Stimulated activated CD8-positive, alpha-beta memory T cell treated with anti-CD3 and anti-CD28 coated beads, Interleukin-7, amount 100 ng/mL, for 24 hours (primary cell): ENCODE measurements at places on chromosomes 2 and 18.

GRCh38 chr2:44777036-44777435 is 164.5 kb upstream of the SIX3 start:
- no peak for DNase-seq

- DNase-seq = no peak
These were observed 61.2 kb downstream of the FAM171B start for GRCh38 chr2:186755066-186755465.

DNA sequence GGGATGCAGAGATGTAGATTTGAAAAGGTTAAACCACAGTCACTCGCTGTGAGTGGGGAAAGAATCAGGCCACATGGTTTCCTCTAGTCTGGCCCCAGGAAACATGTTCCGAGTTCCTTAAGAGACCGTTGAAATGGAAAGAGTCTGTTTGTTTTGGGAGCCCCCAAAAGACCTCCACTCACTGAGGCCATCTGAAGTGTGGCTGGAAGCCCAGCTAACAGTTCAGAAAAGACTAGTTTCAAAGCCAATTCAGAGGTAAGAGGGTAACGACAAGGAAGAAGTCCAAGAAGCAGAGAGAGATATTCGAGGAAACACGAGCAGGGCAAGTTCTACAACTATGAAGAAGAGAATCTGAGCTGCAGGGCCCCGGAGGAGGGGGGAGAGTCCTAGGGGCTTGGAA is 61.0 kb downstream of the APOB start:
- no peak for DNase-seq

DNA sequence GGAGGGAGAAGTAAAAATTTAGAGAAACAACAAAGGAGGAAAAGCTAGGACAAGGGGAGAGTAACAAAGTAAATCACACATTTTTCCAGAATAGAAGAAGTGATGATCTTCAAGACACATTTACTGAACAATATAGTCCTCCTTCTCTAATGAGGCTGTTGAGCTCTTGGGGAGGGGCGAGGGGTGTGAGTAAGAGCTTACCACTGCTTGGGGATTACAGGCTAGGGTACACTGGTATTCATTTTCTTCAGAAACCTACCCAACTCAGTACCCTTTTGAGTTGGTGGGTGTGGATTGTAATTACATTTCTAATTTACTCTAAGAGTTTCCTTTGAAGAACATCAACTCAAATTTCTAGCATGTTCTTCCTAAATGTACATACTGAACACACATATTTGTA is 157.7 kb upstream of the ZFP36L2 start:
- no peak for DNase-seq

DNA sequence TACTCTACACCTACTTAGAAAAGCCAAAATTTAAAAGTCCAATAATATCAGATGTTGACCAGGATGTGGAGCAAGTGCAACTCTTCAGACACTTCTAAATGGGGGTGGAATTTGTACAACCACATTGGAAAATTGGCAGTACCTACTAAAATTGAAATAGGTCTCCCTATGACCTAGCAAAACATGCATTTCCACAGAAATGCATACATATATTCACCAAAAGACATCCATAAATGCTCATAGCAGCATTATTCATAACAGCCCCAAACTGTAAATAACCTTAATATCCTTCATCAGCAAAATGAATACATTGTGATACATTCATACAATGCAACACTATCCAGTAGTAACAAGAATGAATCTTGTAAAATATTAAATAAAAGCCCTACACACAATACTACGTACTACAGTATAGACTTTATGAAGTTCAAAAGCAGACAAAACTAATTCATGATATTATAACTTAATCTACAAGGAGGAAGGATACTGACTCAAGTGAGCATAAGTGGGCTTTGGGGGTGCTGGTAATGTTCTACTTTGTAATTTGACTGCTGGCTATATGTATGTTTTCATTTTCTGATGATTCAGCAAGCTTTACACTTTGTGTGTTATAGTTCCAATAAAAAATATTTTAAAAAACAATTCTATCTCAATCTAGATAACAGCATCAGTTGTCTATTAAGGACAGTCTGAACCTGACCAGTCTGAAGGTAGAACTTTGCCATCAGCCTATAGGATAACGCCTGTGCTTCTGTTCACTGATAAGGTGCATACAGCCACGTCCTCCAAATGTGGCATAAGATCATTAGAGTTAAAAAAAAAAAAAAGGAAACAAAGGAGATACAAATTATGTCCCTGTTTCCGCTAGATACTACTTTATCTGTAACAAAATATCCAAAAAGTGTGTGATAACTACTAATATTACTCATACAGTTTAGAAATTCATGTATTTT is 6.6 kb upstream of the TNFRSF11A start:
- DNase-seq = no peak

- no peak for DNase-seq
These were observed 6.1 kb upstream of the RAB17 start for GRCh38 chr2:237596520-237597195.

GRCh38 chr2:104840156-104840555 is 13.8 kb upstream of the POU3F3 start:
- no peak for DNase-seq

DNA sequence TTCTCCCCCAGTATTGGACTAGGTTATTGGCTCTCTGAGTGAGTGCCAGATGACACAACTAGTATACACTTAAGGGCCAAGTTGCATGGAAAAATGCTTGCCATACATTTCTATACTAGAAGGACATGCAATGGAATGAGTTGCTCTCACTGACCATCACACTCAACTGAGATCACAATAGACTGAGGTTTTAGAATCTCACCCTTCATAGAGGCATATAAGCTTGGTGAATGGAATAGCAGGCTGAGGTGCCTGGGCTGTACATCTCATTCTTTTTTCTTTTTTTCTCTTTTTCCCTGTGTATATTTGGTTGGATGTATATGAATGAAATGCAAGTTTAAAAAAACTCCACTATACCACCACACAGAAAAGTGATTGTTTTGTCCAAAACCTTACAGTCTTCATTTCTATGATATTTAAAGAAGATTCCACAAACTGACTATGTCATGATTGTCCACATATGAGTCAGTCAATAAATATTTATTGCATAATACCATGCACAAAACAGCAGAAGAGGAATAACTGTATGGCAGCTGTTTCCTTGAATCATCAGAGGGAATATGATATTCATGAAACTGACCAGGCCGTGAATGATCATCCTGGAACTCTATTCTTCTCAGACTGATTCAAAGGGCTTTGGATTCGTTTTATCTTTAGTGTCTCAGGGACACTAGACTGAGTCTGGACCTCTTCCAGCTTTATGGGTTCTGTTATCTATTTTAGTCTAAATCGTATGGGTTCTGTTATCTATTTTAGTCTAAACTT is 122.6 kb upstream of the STK17B start:
- DNase-seq = no peak

- no peak for DNase-seq
These were observed 66.5 kb downstream of the SETBP1 start for GRCh38 chr18:44747157-44747556.

DNA sequence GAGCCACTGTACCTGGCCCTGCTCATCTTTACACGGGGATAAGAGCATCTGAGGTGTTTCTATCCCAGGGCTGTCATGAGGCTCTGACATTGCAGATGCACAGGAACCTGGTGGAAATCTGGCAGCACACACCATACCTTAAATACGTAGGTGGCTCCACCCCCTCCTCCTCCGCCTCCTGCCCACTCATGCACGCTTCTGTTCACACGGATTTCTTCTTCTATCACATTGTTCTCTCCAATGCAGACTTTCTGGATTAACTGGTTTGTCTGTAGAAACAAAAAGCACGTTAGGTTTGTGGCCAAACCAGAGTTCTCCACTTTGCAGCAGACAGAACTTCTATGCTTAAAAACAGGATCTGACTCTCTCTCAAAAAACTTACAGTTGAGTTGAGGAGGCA is 118.2 kb downstream of the CLIP4 start:
- DNase-seq = no peak

GRCh38 chr2:150482111-150482510 is 5.4 kb downstream of the RND3 start:
- DNase-seq = no peak

GRCh38 chr2:234840336-234840735 is 111.5 kb upstream of the SH3BP4 start:
- DNase-seq = no peak

DNA sequence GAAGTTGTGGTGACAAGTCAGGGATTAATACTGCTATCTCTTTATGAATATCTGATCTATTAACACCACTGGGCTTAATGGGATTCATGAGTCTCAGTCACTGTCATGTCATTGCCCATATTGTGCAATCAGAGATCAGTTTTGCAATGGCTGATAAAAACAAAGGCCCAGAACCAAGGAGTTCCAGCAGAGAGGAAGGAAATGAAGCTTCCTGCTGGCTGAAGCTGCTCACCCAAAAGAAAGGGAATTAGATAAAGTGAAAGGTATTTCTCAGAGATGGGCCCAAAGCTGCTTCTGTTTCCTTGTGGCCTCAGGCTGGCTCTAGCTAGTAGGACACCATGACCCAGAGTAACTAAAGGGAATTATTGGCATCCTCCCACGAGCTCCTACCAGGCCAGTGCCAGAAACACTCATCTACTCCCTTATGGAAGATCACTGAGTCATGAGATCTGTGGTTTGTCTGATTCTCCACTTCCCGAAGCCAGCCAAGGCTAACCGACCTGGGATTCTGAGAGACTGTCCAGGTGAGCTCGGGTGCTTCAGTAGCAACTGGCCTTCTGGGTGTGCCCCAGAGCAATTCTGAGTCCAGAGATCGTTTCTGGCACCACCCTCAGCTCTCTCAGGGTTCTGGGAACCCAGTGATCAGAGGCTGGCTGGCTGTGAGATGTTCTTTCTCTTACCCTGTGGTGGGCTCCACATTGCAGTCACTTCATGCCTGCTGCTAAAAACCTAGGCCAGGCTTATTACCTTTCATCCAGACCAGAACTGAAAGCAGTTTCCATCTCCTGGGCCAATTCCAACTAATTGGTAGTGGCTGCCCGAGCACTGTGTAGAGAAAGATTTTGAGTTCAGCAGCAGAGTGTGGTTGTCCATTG is 129.5 kb upstream of the PELI1 start:
- DNase-seq = no peak

DNA sequence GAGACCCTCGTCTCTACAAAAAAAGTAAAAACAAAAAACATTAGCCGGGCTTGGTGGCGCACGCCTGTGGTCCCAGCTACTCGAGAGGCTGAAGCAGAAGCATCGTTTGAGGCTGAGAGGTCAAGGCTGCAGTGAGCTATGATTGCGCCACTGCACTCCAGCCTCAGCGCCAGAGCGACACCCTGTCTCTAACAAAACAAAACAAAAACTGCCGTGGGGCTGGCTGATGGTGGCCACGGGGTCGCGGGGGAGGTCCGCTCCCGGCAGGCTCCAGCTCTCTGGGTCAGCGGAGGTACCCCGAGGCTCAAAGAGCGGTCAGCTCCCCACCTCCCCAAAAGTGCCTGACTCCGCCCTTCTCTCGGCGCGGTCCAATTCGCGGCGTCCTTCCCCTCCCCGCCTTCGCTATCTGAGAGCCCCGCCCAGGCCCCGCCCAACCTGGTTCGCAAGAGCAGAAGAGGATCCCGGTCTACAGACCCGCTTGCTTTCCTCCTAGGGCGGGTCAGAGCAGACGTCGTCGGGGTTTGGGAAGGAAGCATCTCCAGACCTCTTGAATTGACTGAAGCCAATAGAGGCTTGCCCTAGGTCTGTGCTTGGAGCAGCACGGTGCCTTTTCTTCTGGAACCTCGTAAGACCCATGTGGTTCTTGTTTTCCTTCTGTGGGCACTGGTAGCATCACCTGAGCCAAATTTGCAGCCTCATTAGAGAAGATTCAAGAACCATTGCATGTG is 7.8 kb downstream of the RAX start:
- DNase-seq = peak; percentile 16

GRCh38 chr2:108388045-108388444 is 10.3 kb downstream of the SULT1C4 start:
- DNase-seq = no peak

- no peak for DNase-seq
These were observed 225.7 kb upstream of the CCDC150 start for GRCh38 chr2:196413821-196414274.

DNA sequence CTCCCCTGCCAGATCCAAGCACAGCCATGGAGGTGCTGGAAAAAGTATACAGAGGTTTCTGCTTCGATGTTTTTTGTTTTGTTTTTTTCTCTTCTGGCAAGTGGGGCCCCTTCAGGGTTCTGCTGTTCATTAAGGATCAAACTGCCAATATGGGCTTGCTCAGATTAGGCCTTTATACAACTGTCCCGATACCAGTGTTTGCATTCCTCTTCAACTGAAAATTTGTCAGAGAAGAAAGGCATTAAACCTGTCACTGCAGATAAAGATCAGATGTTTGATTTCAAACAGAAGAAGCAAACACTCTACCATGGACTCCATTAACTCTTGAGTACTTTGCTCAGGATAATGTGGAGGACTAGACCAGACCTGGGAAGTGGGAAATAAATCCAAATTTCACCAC is 396.0 kb upstream of the SMIM21 start:
- DNase-seq = no peak

GRCh38 chr2:59701271-59701994 is 852.0 kb downstream of the BCL11A start:
- DNase-seq = no peak

DNA sequence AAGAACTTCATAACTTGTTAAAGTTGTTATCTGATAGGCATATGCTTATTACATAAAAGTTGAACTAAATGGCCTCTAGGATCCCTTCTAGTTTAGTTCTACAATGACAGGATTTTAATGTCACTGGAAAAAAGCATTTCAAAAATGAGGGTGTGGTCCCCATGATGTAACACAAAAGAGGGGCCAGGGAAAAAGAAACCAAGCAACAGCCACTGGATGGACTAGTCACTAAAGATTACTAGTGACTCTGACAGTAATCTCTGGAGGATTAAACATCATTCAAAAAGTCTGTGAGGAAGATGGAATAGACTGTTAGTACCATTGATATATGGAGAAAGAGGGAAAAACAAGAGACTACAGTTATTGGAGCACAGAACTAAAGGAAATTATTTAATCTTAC is 22.6 kb downstream of the SEPTIN10 start:
- no peak for DNase-seq

DNA sequence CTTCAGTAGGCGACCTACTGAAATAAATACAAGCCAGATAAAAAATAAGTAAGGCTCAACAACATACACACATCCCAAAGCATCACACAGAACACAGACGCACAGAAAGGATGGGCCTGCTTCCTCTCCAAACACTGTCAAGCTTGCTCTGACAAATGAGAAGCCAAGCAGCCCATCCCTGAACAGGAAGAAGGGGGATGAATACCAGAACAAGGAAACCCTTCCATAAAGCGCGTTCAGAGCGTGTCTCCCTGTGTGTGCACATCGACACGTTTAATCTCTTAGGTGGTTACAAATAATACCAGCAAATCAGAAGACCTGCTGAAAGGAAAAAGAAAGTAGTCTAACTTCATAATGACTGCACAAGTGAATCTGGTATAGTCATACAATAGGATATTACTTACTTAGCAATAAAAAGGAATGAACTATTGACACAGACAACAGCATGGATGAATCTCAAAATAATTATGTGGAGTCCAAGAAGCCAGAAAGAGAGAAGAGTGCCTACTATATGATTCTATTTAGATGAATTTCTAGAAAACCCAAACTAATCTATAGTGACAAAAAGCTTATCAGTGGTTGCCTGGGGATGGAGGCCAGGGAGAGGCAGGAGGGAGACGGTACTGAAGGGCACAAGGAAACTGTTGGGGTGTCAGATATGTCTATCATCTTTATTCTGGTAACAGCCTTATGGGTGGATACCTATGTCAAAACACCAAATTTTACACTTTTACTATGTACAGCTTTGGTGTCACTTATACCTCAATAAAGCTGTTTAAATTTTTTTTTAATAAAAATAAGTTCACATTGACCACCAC is 26.8 kb downstream of the MBOAT2 start:
- no peak for DNase-seq
